ENCODE measurements at places on chromosomes 7 and 10.

DNA sequence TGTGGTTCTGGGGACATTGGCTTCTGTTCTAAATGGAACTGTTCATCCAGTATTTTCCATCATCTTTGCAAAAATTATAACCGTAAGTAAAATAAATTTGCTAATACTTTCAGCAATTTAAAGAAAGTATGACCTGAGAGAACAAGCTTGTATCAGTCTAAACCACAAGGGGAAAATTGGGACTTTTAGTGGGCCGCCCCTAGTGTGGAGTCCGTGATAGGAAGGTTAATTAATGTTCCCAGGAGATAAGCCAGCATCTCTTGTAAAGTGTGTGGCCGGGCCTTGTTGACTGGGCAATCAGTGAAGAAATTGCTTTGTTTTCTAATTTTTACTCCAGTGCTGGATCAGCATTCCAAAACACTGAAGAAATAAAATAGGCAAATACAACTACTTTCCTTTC, 83.0 kb downstream of the ABCB5 start:
- DNase-seq = no peak

DNA sequence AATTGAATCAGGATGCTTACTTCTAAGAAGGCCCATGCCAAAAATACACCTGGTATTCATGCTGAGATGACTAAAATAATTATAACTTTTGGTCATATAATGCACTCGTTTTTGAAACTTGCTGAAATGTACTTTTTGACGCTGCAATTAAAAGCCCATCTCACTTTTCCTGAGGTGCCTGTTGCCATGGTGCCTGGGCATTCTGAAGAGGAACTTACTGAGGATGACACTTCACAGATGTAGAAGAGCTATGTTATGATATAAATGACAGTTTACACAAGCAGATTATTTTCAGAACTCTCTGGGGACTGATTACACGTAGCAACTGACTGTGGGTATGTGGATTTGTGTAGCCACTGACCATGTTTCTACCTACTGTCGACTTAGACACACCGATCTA, 182.4 kb downstream of the TPK1 start:
- no peak for DNase-seq

DNA sequence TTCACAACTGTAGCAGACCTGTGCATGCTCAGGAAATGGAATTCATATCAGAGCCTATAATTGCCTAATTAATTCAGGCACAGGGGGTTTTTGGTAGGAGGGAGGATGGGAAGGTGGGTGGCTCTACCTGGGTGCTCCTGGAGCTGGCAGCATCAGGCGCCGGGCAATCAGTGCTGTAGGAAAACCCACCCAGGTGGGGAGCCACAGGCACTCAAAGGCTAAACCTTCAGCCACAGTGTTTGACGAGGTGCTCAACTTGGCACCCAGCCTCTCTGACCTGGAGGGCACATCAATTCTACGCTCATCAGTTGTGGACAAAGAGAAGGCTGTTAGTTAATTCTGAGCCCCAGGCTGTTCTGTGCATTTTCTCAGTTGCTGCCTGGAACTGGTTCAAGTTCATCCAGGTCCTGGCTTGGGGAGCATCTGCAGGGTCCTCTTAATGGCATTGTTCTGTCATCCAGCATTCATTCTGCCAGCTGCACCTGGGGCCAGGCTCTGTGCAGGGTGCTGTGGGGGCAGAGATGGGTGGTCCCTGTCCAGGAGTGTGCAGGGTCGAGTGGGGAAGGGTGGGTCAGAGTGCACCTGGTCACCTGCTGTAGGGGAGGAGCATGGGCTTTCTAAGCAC, 54.1 kb upstream of the NPTX2 start:
- DNase-seq = no peak

- DNase-seq = no peak
Measured at GRCh38 chr10:120458432-120458831, 1.4 kb downstream of the PLPP4 start.

DNA sequence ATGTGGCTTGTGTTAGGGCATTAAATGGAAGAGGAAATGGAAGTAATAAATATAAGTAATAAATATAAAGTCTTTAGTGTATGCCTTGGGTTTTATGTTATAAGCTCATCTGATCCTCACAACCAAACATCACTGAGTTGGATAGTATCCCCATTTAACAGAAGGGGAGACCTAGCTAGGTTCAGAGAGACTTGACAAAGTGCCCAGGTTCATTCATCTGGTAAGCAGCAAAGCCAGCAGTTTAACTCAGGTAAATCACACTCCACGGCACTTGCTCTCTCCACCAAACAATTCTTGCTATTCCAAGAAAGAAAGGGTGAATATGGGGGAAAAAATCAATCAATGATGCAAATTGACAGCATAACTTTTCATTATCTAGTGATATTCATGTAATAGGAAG, 167.3 kb downstream of the MAGI2 start:
- no peak for DNase-seq

- DNase-seq = no peak
Measured at GRCh38 chr7:27146491-27147198, 929 bp downstream of the HOXA6 start.

DNA sequence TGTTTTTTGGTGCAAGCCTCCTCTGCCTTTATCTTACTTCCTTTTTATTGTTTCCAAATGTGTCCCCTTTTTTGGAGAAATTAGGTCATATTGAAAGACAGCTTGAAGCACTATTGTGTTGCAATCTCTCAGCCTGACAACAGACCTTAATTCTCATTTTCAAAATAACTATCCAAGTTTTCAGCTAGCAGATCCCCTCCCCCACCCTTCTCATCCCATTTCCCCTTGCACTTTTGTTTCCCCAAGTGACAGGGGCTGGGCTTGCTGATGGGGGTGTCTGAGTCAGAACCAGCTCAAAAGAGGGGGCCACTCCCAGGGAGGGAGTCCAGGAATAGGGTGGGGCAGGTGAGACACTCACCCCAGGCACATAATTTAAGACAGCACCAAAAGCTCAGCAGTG, 75.3 kb downstream of the MKI67 start:
- no peak for DNase-seq

DNA sequence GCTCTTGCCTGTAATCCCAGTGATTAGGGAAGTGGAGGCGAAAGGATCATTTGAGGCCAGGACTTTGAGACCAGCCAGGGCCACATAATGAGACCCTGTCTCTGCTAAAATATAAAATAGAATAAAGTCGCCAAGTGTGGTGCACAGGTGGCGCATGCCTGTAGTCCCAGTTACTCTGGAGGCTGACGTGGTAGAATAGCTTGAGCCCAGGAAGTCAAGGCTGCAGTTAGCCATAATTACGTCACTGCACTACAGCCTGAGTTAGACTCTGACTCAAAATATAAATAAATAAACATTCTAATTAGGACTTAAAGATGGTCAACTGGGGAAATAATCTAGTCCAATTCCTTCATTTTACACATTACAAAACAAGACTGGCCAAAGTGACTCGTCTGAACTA, 768 bp downstream of the CHCHD2 start:
- peak; percentile 7 for DNase-seq

DNA sequence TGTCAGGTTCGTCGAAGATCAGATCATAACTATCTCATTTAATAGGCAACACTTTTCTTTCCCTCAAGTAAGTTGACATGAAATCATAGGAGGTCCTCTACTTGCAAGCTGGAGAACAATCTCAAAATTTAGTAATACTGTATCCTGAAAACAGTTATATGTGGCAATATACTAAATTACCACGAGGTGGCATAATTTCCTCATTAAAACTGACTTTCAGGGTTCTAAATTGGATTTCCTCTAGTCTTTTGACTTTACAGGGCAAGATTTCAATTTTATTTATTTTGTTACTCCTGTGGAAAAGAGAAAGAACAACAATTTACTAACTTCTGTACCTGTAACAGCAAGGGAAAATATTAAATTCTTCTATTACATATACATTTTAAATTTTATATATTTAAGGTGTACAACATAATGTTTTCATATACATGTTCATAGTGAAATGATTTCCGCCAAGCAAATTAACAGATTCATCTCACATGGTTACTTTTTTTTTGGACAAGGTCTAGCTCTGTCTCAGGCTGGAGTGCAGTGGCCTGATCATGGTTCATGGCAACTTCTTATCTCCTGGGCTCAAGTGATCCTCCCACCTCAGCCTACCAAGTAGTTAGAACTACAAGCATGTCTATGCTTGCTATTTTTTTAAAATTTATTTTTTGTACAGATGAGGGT, 53.4 kb upstream of the CYP2C18 start:
- DNase-seq = no peak

DNA sequence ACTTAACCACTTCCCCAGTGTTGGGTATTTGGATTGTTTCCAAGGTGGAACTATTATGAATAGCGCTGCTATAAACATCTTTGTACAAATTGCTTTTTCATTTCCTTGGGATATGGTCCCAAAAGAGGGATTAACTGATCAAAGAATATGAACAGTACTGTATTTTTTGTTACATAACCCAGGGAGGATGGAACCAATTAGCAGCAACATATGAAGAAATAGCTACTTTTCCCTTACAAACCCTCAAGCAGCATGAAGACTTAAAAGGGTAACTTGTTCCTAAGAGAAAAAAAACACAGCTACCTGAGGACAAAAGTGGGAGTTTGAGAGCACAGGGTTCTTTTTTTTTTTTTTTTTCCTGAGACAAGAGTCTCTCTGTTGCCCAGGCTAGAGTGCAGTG, 13.1 kb upstream of the TLX1 start:
- DNase-seq = no peak

DNA sequence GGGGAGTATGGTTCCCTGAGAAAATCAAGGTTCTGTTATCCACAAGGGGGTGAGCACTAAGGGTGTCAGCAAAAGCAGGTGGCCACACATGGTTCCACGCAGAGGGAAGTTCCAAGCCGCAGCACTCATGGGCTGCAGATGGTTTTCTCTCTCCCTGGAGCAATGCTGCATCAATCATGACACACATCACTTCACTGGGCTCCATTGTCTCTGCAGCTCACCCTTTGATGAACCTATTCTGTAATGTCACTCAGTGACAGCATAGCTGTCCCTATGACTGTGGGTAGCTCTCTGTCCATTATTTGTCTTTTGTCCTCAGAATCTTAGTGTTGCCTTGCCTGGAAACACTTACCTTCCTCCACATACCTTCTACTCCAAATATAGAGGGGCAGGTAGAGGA, 34.8 kb downstream of the LRRC18 start:
- DNase-seq = no peak

DNA sequence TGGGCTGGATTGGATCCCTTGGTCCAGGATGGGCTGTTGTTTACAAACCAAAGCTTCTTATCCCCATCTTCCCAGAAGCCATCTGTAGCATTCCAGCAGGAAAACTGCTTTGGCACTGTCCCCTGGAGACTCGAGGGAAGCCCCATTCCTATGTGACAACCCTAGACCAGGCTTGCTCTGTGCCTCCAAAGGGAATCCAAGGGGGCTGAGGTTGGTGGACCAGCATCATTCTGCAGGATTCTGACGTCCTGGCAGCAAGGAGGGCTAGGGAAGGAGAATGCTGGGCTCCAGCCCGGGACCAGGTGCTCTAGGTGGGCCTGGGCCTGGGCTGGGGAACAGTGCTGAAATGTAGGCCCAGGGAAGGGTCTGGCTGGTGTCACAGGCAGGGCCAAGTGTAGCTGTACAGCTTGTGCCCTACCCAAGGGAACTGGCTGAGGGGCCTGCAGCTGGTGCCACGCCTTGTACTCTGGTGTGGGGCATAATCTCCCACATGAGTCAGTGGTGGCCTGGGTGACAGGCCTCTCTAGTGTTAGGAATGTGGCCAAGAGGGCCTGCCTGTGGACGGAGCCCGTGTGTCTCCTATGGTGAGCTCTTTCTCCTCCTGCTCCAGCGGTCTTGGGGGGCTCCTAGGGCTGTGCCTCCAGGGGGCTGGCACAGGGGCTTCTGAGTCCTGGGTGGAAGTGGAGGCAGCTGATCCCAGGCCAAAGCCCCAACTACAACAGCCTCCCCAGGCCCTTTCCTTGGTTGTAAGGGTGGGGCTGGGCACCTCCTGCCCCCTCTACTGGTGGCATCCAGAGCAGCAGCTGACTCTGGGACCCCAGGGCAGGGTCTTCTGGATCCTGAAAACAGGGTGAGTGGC, 25.2 kb downstream of the TRIM8 start:
- DNase-seq = no peak

All from effector CD4-positive, alpha-beta T cell (primary cell).